Stimulated activated CD8-positive, alpha-beta memory T cell treated with anti-CD3 and anti-CD28 coated beads, Interleukin-15, amount 100 ng/mL, for 24 hours (primary cell): ENCODE measurements at places on chromosomes 3 and 15.

DNA sequence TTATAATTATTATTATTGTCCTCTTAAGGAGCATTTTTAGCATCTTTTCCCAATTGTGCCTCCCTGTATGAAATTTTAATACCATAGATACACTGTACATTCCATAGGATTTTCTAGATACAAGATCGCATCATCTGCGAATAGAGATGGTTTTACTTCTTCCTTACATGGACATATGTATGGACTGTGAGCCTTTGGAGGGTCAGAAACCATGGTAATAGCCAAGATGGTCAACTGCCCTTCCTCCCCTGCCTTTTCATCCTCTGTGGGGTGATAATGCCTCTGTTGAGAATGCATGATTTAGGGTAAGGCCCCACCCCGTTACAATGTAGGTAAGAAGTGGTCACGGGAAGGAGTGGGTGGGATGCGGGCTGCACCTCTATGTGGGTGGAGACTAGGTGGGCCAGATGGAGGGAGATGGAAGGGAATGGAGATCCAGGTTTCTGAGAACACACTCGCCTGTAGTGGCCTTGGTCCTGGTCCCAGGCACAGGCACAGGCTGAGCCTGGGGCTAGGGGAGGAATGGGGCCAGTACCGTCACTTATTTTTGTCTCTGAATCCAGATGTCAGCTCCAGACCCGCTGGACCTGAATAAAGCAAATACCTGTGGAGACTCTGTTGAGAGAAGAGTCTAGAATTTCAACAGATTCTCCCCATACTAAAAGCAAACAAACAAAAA lies 31.7 kb downstream of the GOLGA6A start:
- no peak for DNase-seq

GRCh38 chr3:128180436-128180835 lies 27.2 kb downstream of the EEFSEC start:
- DNase-seq = no peak

DNA sequence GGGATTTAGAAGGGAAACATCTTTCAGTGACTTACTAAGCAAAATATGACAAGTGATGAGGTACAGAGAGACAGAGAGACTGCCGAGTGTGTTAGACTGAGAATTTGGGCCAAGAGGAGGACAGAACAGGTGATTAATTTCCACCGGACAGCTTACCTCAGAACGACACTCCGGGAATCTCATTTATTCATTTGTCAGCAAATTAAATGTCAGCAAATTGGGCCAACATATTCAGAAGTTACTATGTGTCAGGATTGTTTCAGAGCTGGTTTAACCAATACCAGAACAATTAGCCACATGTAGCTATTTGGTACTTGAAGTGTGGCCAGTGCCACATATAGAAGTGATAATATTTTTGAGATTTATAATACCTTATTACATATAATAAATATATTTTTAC lies 232.6 kb upstream of the CNTN3 start:
- no peak for DNase-seq

GRCh38 chr3:56260262-56260661 lies 208.0 kb downstream of the ERC2 start:
- DNase-seq = no peak

- DNase-seq = no peak
Measured at GRCh38 chr3:7305561-7305960, 444.6 kb downstream of the GRM7 start.

DNA sequence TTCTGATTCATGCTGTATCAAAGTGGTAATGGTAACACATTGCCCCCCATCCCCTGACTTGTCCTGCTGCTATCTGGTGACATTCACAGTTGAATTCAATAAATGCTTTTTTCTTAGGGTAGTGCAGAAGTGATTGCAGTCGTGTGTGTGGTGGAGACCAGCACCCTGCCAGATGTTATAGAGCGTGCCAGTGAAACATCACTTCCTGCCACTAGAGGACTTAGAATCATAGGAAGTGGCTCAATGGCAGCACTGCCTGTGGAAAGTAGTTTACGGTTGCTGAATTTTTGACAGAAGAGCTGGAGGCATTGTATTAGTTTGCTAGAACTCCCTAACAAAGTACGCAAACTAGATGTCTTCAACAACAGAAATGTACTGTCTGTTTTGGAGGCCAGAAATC lies 37.4 kb upstream of the P2RY12 start:
- no peak for DNase-seq

GRCh38 chr15:95486224-95486623 lies 844.3 kb upstream of the NR2F2 start:
- no peak for DNase-seq

GRCh38 chr3:134552784-134553183 lies 66.9 kb downstream of the CEP63 start:
- no peak for DNase-seq

DNA sequence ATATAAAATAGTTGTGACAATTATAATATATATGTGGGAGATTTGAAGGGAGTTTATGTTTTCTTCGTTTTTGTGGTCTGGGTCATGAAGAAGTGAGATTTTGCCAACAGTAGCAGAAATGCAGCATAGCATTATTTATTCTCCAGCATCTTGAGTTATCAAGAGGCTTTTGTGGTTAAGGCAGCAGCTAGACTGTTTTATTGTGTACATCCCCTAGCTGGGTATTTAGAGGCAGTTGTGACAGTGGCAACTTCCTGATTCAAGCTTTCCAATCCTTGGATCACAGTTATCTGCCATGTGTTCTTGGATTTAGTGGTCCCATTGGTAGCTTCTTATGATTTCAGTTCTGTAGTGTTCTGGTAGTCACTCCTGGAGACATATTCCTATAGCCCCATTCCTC lies 29.0 kb downstream of the ARIH1 start:
- no peak for DNase-seq

- DNase-seq = no peak
Measured at GRCh38 chr3:185164428-185165217, 11.8 kb upstream of the C3orf70 start.

GRCh38 chr15:50943638-50944037 lies 35.2 kb downstream of the AP4E1 start:
- DNase-seq = no peak
